Colonic mucosa (tissue), 4 donors: ENCODE measurements at places on chromosomes 3 and 15. TPM values are rescaled to one million over a fixed set of nuclear protein-coding genes. Genes with fewer than 3 reads are reported as not detected.

The FBLN2 gene
- 24.1 TPM for total RNA-seq

The PODXL2 gene
- 19.0 TPM for total RNA-seq

The GP5 gene
- 0.11 TPM for total RNA-seq

The NRROS gene
- total RNA-seq = 2.2 TPM

The NOX5 gene
- total RNA-seq = 0.17 TPM

DNA sequence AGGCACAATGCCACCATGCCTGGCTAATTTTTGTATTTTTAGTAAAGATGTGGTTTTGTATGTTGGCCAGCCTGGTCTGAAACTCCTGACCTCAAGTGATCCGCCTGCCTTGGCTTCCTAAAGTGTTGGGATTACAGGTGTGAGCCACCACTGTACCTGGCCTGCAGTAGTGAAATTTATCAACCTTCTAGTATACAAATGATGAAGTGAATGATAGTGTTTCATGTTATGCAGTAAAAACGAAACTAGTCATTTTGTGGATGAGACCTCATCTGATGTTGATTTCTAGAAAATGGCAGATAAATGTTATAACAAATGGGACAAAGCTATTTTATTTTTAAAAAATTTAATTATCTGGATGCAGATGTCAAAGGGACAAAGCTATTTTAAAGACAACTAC lies 32.9 kb downstream of the NXPE3 start:
- H3K27ac ChIP-seq = no peak overlapping the region
- H3K4me3 ChIP-seq = no peak overlapping the region
- no peak for DNase-seq
- no peaks in the 10 kb centered on the region for H3K36me3 ChIP-seq
- peaks cover 11% of the 10 kb centered on the region for H3K4me1 ChIP-seq

- DNase-seq = peak; percentile 11
- H3K27ac ChIP-seq = no peak overlapping the region
- no peak overlapping the region for H3K4me3 ChIP-seq
- H3K36me3 ChIP-seq = no peaks in the 10 kb centered on the region
- no peaks in the 10 kb centered on the region for H3K27me3 ChIP-seq
Observed at GRCh38 chr3:126550488-126551051, 8.2 kb downstream of the C3orf22 start.

- DNase-seq = no peak
- H3K27ac ChIP-seq = no peak overlapping the region
- H3K4me3 ChIP-seq = no peak overlapping the region
Observed at GRCh38 chr3:61597906-61598305, 36.5 kb downstream of the PTPRG start.

DNA sequence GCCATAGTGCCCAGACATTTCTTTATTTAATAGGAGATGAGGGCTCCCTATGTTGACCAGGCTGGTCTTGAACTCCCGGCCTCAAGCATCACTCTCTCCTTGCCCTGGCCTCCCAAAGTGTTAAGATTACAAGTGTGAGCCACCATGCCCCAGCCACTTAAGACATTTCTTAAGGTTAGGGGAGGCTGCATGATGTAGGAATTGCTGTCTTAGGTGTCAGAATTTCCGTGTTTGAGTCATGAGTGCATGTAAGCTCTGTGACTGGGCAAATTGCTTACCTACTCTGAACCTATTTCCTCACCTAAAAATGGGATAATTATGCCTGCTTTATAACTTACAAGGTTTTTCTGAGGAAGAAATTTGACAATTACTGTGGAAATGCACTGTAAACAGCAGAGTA lies 34.2 kb upstream of the SIAH2 start:
- no peaks in the 10 kb centered on the region for H3K27me3 ChIP-seq
- no peak overlapping the region for H3K27ac ChIP-seq
- DNase-seq = no peak
- H3K36me3 ChIP-seq = no peaks in the 10 kb centered on the region
- H3K4me3 ChIP-seq = no peak overlapping the region
- H3K4me1 ChIP-seq = no peaks in the 10 kb centered on the region

GRCh38 chr15:92645051-92645631 lies 10.4 kb downstream of the FAM174B start:
- H3K4me1 ChIP-seq = no peaks in the 10 kb centered on the region
- no peak overlapping the region for H3K4me3 ChIP-seq
- no peak overlapping the region for H3K27ac ChIP-seq
- no peaks in the 10 kb centered on the region for H3K27me3 ChIP-seq
- no peak for DNase-seq

- no peak overlapping the region for H3K4me3 ChIP-seq
- H3K27me3 ChIP-seq = no peaks in the 10 kb centered on the region
- DNase-seq = no peak
- no peaks in the 10 kb centered on the region for H3K4me1 ChIP-seq
Observed at GRCh38 chr3:60504827-60505457, 746.3 kb downstream of the FHIT start.

- H3K4me3 ChIP-seq = no peak overlapping the region
- H3K36me3 ChIP-seq = no peaks in the 10 kb centered on the region
- no peaks in the 10 kb centered on the region for H3K27me3 ChIP-seq
- H3K27ac ChIP-seq = peak overlapping the region; percentile 58
- DNase-seq = no peak
Observed at GRCh38 chr15:89860891-89861290, 32.9 kb downstream of the AP3S2 start.

DNA sequence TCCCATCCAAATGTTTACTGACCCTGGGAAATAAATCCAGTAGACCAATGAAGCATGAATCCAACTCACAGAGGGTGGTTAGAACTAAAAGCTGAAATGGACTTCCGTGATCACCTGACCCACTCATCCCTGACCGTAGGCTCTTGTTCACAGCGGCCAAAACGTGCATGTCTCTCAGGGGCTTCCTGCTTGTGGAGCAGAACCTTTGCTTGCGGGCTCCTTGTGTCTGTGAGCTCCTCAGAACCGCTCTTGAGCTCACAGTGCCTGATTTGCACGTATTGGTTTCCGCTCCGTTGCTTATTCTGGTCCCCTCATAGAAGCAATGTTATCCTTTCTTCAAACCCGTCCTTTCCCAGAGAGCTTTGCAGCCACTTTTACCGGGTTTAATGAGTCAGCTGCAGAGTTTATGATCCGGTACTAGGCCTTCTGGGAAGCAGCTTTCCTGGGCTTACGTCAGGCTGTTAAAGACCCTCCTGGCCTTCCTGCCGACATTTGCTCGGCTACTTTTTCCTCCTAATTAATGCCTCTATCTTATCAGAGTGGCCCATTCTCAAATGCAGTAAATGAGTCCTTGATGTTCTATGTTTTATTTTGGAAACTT lies 35.4 kb downstream of the LIPC start:
- no peak overlapping the region for H3K4me3 ChIP-seq
- H3K36me3 ChIP-seq = no peaks in the 10 kb centered on the region
- no peaks in the 10 kb centered on the region for H3K4me1 ChIP-seq
- H3K27ac ChIP-seq = no peak overlapping the region
- no peak for DNase-seq

- H3K4me1 ChIP-seq = no peaks in the 10 kb centered on the region
- no peaks in the 10 kb centered on the region for H3K36me3 ChIP-seq
- no peak for DNase-seq
- H3K27ac ChIP-seq = no peak overlapping the region
- no peaks in the 10 kb centered on the region for H3K27me3 ChIP-seq
Observed at GRCh38 chr3:101333883-101334282, 13.5 kb upstream of the IMPG2 start.

DNA sequence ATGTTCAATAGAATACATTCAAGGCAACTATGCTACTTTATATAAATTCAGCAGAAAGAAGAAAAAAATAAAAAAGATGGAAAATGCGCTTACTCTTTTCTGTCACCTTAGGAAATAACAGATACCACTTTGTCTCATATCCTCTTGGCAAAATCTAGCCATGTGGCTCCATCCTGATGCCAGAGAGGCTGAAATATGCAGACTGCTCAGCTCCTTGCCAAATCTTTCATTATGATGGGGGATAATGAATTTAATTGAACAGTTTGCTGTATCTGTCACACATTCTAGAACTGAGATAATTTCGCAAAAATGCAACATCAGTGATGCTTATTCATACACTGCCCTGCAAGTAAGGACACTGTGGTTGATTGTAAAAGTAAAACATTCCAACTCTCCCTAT lies 1081.5 kb downstream of the PLOD2 start:
- no peak overlapping the region for H3K27ac ChIP-seq
- H3K4me1 ChIP-seq = no peaks in the 10 kb centered on the region
- H3K36me3 ChIP-seq = no peaks in the 10 kb centered on the region
- no peaks in the 10 kb centered on the region for H3K27me3 ChIP-seq
- no peak overlapping the region for H3K4me3 ChIP-seq
- no peak for DNase-seq

GRCh38 chr3:105809208-105809888 lies 59.5 kb downstream of the CBLB start:
- H3K27ac ChIP-seq = peak overlapping the region; percentile 13
- peaks cover 3% of the 10 kb centered on the region for H3K4me1 ChIP-seq
- no peak for DNase-seq
- H3K4me3 ChIP-seq = no peak overlapping the region

DNA sequence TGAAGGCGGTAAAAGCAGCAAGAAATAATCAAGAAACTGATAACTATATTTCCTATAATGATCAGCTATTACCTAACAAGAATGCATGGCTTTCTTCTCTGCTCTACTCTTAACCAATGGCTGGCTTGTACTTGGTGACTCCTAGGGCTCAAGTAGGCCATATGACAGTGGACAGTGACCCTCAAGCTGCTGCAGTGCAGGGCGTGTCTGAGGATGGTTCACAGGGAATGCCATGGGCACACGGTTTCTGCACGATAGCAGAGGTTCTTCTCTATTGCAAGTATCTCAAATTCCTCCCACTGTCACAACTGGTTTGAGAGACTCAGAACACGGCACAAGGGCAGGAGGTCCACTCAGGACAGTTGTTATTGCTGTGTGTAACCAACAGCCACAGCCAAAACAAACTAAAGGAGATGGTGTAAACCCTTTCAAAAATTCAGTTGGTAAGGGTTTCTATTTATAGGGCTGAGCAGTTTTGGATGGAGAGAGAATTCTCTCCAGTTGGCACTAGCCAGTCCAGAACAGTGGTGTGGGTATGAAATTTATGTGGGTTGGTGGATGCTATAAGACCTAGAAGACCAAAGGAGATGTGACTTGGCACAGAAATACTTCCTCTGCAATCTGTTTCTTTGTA lies 103.2 kb upstream of the ST8SIA2 start:
- no peak overlapping the region for H3K27ac ChIP-seq
- DNase-seq = no peak
- H3K4me3 ChIP-seq = no peak overlapping the region
- H3K36me3 ChIP-seq = no peaks in the 10 kb centered on the region
- H3K4me1 ChIP-seq = no peaks in the 10 kb centered on the region
- no peaks in the 10 kb centered on the region for H3K27me3 ChIP-seq

DNA sequence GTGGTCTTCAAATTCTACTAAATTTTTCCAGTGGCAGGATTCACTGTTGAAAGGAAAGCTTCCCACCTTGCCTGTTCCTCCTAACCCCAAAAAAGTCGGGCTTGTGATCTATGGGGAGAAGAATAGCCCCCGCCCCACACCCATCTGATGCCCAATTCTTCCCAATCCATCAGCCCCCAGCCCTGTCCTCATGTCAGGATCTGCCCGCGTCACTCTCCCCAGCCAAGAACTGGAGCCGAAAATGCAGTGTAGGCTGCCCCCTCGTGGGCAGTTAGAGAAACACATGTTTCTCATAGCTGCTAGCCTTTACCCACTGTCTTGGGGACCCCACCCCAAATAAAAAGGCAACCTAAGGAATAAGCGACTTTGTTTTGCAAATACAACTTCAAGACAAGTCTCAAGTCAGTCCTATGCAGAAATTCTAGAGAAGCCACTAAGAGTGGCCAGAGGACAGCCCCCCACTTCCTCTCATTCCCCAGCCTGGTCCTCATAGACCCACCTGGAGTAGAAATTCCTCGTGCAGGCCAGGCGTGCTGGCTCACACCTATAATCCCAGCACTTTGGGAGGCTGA lies 13.0 kb upstream of the CSK start:
- peak; percentile 54 for DNase-seq
- H3K27ac ChIP-seq = no peak overlapping the region
- H3K36me3 ChIP-seq = no peaks in the 10 kb centered on the region
- H3K4me3 ChIP-seq = no peak overlapping the region

DNA sequence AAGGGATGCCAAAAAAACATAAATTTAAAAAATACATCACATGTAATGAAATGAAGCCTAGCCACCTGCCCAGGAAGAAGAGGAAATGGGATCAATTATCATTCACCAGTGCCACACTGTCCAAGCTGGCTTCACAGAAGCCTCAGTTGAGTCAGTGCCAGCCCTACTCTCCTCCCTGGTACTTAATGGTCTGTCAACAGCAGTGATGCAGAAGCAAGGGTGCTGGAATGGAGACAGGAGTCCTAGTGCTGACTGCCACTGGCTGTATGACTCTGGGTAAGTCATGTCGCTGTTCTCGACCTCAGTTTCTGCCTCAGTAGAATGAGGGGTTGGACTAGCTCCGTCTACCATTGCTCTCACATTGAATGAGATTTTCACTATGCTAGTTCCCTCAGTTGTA lies 78.5 kb upstream of the LARS2 start:
- no peaks in the 10 kb centered on the region for H3K27me3 ChIP-seq
- H3K36me3 ChIP-seq = no peaks in the 10 kb centered on the region
- no peak overlapping the region for H3K27ac ChIP-seq
- H3K4me1 ChIP-seq = no peaks in the 10 kb centered on the region
- H3K4me3 ChIP-seq = no peak overlapping the region

GRCh38 chr3:64932016-64932518 lies 244.3 kb upstream of the ADAMTS9 start:
- H3K27me3 ChIP-seq = no peaks in the 10 kb centered on the region
- no peak overlapping the region for H3K4me3 ChIP-seq
- H3K4me1 ChIP-seq = no peaks in the 10 kb centered on the region
- H3K27ac ChIP-seq = no peak overlapping the region
- no peaks in the 10 kb centered on the region for H3K36me3 ChIP-seq

GRCh38 chr15:35936284-35936683 lies 390.3 kb upstream of the DPH6 start:
- H3K27me3 ChIP-seq = no peaks in the 10 kb centered on the region
- no peaks in the 10 kb centered on the region for H3K4me1 ChIP-seq
- DNase-seq = no peak
- H3K27ac ChIP-seq = no peak overlapping the region

DNA sequence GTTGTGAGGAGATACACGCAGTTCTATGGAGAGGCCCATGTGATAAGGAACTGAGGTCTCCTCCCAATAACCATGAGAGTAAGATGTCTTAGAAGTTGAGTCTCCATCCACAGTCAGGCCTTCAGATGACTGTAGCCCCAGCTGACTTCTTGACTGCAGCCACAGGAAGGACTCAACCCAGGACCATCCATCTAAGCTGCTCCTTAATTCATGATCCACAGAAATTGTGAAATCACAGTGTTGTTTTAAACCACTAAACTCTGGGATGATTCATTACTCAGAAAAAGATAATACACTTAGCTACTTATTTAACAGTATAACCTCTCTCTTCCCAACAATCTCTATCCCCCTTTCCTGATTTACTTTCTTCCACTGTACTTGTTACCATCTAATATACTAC lies 173.3 kb downstream of the ALDH1A2 start:
- H3K27ac ChIP-seq = no peak overlapping the region
- DNase-seq = no peak
- no peak overlapping the region for H3K4me3 ChIP-seq
- no peaks in the 10 kb centered on the region for H3K4me1 ChIP-seq

DNA sequence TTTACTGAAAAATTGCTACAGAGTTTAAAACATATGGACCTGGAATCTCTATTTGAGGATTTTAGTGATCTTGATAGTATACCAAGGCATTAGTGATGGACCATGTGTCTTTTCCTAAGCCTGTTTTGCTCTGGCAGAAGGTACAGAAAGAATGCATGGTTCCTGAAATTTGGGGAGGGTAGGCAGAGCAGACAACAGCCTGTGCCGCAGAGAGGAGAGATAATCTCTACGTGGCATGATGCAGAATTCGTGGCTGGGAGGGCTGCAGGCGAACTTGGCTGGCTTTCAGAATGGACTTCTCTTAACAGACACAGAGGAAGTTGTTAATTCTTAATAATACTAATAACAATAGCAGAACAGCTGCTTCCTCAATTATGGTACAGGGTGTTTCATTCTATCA lies 137.5 kb upstream of the FOXB1 start:
- no peak overlapping the region for H3K4me3 ChIP-seq
- no peaks in the 10 kb centered on the region for H3K4me1 ChIP-seq
- DNase-seq = no peak
- H3K36me3 ChIP-seq = no peaks in the 10 kb centered on the region
